ENCODE measurements at places on chromosomes 12 and 14. TPM values are rescaled to one million over a fixed set of nuclear protein-coding genes. Genes with fewer than 3 reads are reported as not detected.

The GRIP1 gene
- total RNA-seq = 8.1 TPM

The CDC42BPB gene
- total RNA-seq = 98.2 TPM

DNA sequence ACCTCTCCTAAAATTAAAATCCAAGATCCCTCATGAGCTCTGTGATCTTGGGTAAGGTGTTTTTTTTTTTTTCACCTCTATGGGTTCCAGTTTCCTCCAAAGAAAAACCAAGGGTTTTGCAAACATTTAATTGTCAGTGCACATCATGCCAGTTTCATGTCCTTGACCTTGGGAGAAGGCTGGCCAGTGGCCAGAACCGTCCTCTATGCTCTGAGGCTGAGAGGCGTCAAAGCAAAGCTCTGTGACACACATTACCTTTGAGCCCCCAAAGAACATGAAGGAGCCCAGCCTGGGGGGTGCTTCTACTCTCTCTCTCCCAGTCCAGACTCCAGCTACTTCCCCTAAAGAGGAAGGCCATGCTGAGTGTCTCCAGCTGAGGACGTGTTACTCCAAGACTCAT is 145.5 kb upstream of the TMEM132C start:
- H3K36me3 ChIP-seq = no peaks in the 10 kb centered on the region
- DNase-seq = no peak
- no peaks in the 10 kb centered on the region for H3K27me3 ChIP-seq
- H3K4me3 ChIP-seq = no peak overlapping the region
- H3K27ac ChIP-seq = no peak overlapping the region

DNA sequence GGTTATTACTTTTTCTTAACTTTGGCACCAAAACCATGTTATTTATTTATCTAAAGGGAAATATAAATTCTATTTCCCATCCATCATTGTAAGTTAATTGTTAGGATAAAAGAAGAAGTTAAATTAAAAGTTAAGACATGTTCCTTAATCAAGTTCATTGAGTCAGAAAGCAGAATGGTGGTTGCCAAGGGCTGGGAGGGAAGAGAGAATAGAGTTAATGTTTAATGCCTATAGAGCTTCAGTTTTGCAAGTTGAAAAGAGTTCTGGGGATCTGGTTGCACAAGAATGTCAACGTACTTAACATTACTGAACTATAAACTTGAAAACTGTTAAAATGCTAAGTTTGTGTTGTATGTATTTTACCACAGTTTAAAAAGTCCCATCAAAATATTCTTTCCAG is 63.2 kb upstream of the NR2C1 start:
- no peaks in the 10 kb centered on the region for H3K4me1 ChIP-seq
- no peaks in the 10 kb centered on the region for H3K27me3 ChIP-seq
- H3K4me3 ChIP-seq = no peak overlapping the region
- no peak overlapping the region for H3K27ac ChIP-seq
- H3K36me3 ChIP-seq = no peaks in the 10 kb centered on the region
- DNase-seq = no peak

DNA sequence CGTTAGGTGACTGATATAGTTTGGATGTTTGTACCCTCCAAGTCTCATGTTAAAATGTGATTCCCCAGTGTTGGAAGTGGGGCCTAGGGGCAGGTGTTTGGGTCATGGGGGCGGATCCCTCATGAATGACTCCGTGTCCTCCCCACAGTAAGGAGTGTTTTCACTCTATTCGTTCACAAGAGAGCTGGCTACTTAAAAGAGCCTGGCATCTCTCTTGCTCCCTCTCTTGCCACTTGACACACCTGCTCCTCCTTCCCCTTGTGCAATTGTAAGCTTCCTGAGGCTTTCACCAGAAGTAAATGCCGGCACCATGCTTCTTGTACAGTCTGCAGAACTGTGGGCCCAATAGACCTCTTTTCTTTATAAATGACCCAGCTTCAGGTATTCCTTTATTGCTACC is 2.6 kb downstream of the IFI27L2 start:
- no peak for DNase-seq
- no peaks in the 10 kb centered on the region for H3K36me3 ChIP-seq
- H3K27me3 ChIP-seq = no peaks in the 10 kb centered on the region
- H3K4me3 ChIP-seq = no peak overlapping the region
- no peak overlapping the region for H3K27ac ChIP-seq
- peaks cover 17% of the 10 kb centered on the region for H3K4me1 ChIP-seq

- H3K27ac ChIP-seq = no peak overlapping the region
- DNase-seq = no peak
- no peaks in the 10 kb centered on the region for H3K27me3 ChIP-seq
- no peak overlapping the region for H3K4me3 ChIP-seq
- no peaks in the 10 kb centered on the region for H3K4me1 ChIP-seq
Measured at GRCh38 chr14:104357689-104358527, 219.5 kb downstream of the KIF26A start.

GRCh38 chr12:18737819-18738218 is at the start of the genes CAPZA3 and PLCZ1:
TSS of gene CAPZA3 (plus strand) at chr12:18738119. CDS start at chr12:18738269, 150 bp downstream.
TSS of gene PLCZ1 (minus strand) at chr12:18738012. CDS start at chr12:18737371, 641 bp downstream.
- H3K27ac ChIP-seq = no peak within 1 kb of the TSS
- no peaks in the 10 kb centered on the region for H3K36me3 ChIP-seq
- H3K27me3 ChIP-seq = no peaks in the 10 kb centered on the region

DNA sequence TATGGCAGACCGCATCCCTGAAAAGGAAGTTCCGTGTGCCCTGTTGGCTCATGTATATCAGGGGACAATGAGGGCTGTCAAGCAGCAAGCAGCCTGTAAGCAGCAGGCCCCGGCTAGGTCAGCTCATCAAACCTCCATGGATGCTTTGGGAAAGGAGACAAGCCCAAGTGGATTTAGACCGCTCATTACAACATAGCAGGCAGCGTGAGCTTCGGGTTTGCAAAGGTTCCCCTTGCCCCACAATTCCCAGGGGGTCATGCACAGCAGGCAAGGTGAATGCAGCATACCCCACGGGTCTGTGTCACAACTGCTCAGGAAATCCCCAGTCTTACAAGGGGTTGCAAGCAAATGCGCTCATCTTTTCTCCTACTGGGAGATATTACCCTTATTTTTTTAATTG is 54.6 kb downstream of the KCNK13 start:
- H3K4me1 ChIP-seq = no peaks in the 10 kb centered on the region
- H3K27me3 ChIP-seq = no peaks in the 10 kb centered on the region
- no peaks in the 10 kb centered on the region for H3K36me3 ChIP-seq

GRCh38 chr12:15853877-15854276 is 28.3 kb upstream of the STRAP start:
- H3K4me1 ChIP-seq = peaks cover 8% of the 10 kb centered on the region
- no peak overlapping the region for H3K27ac ChIP-seq
- H3K4me3 ChIP-seq = no peak overlapping the region
- no peaks in the 10 kb centered on the region for H3K36me3 ChIP-seq

- H3K27me3 ChIP-seq = no peaks in the 10 kb centered on the region
- H3K4me3 ChIP-seq = no peak overlapping the region
- H3K4me1 ChIP-seq = no peaks in the 10 kb centered on the region
Measured at GRCh38 chr12:40735551-40736230, 43.5 kb downstream of the CNTN1 start.

GRCh38 chr12:51357374-51358047 is 11.0 kb upstream of the CELA1 start:
- H3K4me3 ChIP-seq = no peak overlapping the region
- no peaks in the 10 kb centered on the region for H3K36me3 ChIP-seq
- H3K27ac ChIP-seq = no peak overlapping the region
- no peak for DNase-seq

DNA sequence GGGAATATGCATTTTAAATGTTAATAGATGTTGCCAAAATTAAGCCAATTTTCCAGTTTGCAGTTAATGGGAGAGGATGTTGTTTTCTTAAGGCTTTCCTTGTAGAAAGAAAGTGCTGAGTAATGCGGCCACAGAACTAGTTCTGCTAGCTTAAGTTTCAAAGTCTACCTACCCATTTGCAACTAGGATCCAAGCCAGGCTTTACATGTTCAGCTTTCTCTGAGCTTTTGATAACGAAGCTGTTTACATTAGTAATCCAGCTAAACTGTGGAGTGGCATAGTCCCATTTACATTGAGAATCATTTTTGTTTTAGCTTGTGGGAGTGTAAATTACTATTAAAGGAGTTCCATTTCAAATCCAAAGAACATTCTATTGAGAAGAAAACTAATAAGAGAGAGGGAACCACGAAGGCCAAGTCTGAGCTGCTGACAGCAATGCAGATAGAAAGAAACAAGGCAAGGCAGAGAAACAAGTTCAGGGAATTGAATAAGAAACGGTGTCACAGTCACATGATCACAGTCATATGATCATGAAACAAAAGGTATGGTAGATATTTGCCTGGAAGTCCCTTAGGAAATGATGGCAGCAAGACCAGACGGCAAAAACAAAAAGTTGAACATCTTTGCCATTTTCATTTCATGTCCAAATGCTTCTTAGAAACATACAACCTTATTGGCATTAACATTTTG is 274.9 kb downstream of the PAWR start:
- H3K4me1 ChIP-seq = peaks cover 72% of the 10 kb centered on the region
- peak overlapping the region; percentile 78 for H3K27ac ChIP-seq
- no peak overlapping the region for H3K4me3 ChIP-seq
- H3K36me3 ChIP-seq = no peaks in the 10 kb centered on the region
- H3K27me3 ChIP-seq = no peaks in the 10 kb centered on the region

Data from esophagus squamous epithelium (tissue), 5 donors.